Naive thymus-derived CD8-positive, alpha-beta T cell (primary cell): ENCODE measurements at places on chromosomes 7 and 10. TPM values are rescaled to one million over a fixed set of nuclear protein-coding genes. Genes with fewer than 3 reads are reported as not detected.
A peak's percentile ranks its signal among the peaks of the same experiment; 100 is the strongest.

DNA sequence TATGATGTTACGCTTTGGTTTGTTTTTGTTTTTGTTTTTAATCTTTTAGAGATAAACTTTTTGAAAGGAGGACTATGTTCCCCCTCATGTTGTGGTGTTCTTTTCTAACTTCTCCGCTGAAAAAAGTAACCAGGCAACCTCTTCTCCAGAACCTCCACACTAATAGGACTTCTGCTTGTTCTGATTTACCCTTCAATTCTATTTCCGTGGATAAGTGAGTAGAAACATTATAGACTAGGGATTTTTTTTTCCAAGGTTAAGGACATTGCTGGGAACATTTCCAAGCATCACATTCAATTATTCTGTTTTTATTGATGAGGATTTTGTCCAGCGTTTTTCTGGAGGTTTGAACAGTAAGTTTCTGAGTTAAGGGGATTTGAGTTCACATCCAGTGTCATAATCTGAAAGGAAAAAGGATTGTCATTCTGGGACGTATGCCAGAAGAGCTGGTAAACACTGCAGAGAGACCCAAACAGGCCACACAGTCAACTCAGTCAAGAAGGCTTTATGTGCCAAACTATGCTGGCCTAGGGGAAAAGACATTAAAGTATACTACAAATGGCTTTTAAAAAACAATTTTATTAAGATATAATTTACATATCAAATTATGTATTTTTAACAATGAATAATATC lies 28.3 kb upstream of the RALA start:
- H3K4me3 ChIP-seq = no peak overlapping the region
- H3K4me1 ChIP-seq = peaks cover 3% of the 10 kb centered on the region
- no peak for DNase-seq
- H3K27ac ChIP-seq = no peak overlapping the region
- H3K36me3 ChIP-seq = no peaks in the 10 kb centered on the region
- H3K27me3 ChIP-seq = no peaks in the 10 kb centered on the region

DNA sequence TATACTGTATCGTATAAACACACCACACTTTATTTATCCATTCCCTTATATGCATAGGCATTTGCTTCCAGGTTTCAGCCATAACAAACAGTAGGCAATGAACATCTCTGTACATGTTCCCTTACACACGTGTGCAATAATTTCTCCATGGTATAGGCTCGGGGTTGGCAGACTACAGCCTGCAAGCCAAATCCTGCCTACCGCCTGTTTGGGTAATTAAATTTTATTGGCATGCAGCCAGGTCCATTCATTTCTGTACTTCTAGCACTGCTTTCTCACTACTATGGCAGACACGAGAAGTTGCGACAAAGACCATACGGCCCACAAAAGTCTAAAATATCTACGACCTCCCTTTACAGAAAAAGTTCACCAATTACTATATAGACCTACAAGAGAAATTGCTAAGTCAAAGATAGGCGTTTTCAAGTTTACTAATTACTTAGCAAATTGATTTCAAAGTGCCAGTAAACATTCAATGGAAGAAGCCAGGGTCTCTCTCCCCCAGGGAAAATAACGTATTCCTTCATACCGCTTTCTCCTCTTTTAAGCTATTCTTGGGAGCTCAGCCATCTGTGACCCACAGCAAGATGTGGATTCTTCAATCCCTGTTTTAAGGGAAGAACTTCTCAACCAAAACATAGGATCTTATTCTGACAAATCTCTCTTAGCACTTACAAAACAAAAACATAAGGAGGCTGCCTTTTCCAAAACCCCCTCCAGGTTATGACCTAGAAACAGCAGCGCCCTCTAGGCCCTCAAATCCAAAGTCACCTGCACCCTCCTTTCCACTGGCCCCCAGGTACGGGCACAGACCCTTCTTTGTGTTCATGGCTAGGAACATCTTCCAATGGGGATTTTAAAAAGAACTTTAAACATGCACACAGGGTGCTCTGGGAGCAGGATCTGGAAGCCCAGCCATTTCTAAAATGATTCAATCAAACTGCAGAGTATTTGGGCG lies 100.5 kb downstream of the FGFR2 start:
- no peaks in the 10 kb centered on the region for H3K36me3 ChIP-seq
- no peak overlapping the region for H3K27ac ChIP-seq
- no peak overlapping the region for H3K4me3 ChIP-seq
- no peaks in the 10 kb centered on the region for H3K4me1 ChIP-seq
- H3K27me3 ChIP-seq = peaks cover 1% of the 10 kb centered on the region
- no peak for DNase-seq

DNA sequence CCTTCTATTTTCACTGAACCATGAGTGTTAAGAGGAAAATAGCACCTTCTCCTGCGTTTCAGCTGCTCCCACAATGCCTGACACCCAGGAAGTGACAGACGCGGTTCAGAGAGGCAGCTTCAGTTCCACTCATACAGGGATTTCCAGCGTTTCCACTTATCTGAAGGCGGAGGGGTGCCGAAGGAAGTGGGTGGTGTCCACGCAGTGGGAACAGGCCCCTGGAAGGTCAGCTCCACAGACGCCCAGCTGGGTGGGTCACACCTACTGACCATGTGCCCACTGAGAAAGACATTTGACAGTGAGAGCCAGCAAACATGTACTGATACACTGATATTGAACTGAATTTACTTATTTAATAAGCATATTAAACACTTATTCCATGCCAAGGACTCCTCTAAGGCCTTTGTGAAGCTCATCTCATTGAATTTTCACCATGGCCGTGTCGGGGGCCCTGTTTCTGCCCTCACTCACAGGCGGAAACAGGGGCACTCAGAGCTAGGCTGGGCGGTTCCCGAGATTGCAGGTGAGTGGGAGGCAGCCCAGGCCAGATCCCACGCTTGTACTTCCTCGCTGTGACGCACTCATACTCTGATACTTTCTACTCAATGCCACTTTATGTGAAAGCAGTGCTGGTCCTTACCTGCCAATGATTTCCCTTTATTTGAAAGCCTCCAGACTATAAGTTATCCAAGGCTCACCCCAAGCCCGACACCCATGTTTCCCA lies 96.8 kb downstream of the TCERG1L start:
- no peak overlapping the region for H3K27ac ChIP-seq
- H3K4me1 ChIP-seq = no peaks in the 10 kb centered on the region
- H3K27me3 ChIP-seq = peaks cover 12% of the 10 kb centered on the region
- no peaks in the 10 kb centered on the region for H3K36me3 ChIP-seq
- H3K4me3 ChIP-seq = no peak overlapping the region

- no peaks in the 10 kb centered on the region for H3K36me3 ChIP-seq
- peaks cover 53% of the 10 kb centered on the region for H3K27me3 ChIP-seq
- peak; percentile 7 for DNase-seq
- H3K27ac ChIP-seq = no peak overlapping the region
- H3K4me1 ChIP-seq = peaks cover 8% of the 10 kb centered on the region
- peak overlapping the region; percentile 71 for H3K4me3 ChIP-seq
Measured at GRCh38 chr7:116500078-116500853, 728 bp downstream of the CAV2 start.

GRCh38 chr7:111098926-111099250 lies 8.0 kb downstream of the LRRN3 start:
- peak overlapping the region; percentile 66 for H3K4me3 ChIP-seq
- peaks cover 65% of the 10 kb centered on the region for H3K4me1 ChIP-seq
- H3K36me3 ChIP-seq = peaks cover 22% of the 10 kb centered on the region

GRCh38 chr10:86053675-86054074 lies 312.9 kb downstream of the GRID1 start:
- no peak for DNase-seq
- H3K36me3 ChIP-seq = no peaks in the 10 kb centered on the region
- no peak overlapping the region for H3K4me3 ChIP-seq

DNA sequence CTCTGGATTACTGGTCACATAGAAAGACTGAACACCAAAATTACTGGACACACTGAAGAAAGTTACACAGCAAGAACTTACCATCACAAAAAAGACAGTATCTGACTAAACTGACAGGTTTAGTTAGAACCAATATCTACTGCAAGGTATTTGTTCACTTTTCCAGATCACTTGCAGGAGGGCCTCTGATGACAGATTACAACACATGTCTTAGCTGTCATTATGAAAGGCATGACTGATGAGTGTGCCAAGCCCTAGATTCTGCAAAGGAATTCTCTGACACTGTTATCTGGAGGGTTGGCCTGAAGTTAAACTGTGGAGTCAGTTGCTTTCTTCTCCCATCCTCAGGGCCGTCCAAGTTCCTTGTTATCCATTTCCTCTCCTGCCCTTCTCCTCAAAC lies 242.7 kb downstream of the KIF20B start:
- DNase-seq = no peak
- no peaks in the 10 kb centered on the region for H3K36me3 ChIP-seq
- H3K4me1 ChIP-seq = peaks cover 2% of the 10 kb centered on the region
- no peak overlapping the region for H3K4me3 ChIP-seq

DNA sequence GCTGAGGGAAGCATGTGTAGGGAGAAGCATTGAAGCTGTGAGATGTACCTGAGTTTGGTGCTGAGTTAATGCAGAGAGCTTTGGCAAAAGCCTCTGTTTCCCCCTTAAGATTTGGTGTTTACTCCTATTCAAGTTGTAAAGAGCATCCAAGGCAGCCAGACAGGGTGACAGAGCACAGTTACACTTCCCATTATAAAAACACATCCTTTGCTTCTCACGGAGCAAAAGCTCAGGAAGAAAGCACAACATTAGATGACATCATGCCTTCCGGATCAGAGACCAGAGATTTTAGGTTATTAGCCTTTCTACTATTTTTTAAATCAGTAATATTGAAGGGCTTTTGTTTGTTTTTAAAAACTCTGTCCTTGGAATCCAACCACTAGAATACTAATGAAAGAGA lies 182.9 kb downstream of the DOCK4 start:
- DNase-seq = no peak
- H3K27me3 ChIP-seq = peaks cover 3% of the 10 kb centered on the region

GRCh38 chr10:102669206-102670064 lies 25.2 kb downstream of the TRIM8 start:
- no peak for DNase-seq
- H3K36me3 ChIP-seq = no peaks in the 10 kb centered on the region
- peaks cover 42% of the 10 kb centered on the region for H3K4me1 ChIP-seq
- peak overlapping the region; percentile 4 for H3K27ac ChIP-seq
- H3K4me3 ChIP-seq = no peak overlapping the region
- H3K27me3 ChIP-seq = no peaks in the 10 kb centered on the region

GRCh38 chr7:47143339-47143738 lies 438.6 kb downstream of the TNS3 start:
- no peak overlapping the region for H3K4me3 ChIP-seq
- no peak for DNase-seq
- no peaks in the 10 kb centered on the region for H3K4me1 ChIP-seq

DNA sequence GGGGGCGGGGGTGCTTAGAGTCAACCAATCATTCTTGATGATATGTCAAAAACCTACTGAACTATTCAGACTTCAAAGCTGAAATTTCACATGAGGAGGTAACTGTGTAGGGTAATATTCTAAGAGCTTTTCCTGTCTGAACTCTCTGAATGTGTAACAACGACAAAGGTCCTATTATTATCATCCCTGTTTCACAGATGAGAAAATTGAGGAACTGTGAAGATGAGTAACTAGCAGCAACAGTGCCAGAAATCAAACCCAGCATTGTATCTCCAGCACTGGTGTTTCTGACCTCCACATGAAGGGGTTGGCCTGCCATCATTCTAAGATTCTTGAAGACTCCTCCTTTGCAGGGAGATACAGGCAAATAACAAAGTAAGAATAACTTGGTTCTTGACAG lies 294.7 kb upstream of the AOAH start:
- peaks cover 26% of the 10 kb centered on the region for H3K36me3 ChIP-seq
- no peaks in the 10 kb centered on the region for H3K27me3 ChIP-seq
- no peak for DNase-seq
- no peak overlapping the region for H3K4me3 ChIP-seq
- peaks cover 9% of the 10 kb centered on the region for H3K4me1 ChIP-seq
- peak overlapping the region; percentile 24 for H3K27ac ChIP-seq

DNA sequence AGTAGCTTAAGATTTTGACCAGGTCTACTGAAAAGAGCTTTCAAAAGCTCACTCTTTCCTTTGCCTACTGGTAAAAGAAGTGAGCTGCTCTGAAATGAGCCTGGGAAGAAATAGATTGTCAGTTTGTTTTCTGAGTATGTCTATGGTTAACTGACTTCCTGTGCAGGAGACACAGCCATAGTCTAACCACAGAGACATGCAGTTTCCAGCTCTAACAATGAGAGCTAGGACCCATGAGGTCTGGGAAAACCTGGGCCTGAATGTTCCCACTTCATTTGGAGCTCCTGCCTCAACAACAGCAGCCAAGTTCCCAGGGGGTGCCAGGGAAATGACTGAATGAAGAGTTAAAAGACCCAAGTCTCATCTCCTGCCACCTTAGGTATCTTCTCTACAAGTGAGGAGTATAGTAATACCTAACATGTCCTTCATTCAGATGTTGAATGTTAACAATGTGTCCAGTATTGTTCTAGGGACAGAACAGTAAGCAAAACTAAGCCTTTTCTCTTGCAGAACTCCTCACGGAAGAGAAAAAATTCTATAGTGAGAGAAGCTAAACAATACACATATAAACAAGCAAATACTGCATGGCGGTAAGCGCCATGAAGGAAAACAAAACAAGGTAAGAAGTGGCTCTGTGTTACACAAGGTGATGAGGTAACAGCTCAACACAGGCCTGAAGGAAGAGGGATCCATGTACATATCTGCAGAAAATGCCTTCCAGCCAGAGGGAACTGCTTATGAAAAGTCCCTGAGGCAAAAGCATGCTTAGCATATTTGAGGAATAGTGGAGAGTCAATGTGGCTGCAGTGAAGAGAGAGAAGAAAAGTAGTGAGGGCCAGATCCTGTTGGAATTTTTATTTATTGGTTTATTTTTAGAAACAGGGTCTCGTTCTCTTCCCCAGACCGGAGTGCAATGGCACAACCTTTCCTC lies 26.4 kb upstream of the ANKRD1 start:
- no peak overlapping the region for H3K27ac ChIP-seq
- no peaks in the 10 kb centered on the region for H3K4me1 ChIP-seq
- no peak for DNase-seq
- H3K36me3 ChIP-seq = no peaks in the 10 kb centered on the region
- no peak overlapping the region for H3K4me3 ChIP-seq

DNA sequence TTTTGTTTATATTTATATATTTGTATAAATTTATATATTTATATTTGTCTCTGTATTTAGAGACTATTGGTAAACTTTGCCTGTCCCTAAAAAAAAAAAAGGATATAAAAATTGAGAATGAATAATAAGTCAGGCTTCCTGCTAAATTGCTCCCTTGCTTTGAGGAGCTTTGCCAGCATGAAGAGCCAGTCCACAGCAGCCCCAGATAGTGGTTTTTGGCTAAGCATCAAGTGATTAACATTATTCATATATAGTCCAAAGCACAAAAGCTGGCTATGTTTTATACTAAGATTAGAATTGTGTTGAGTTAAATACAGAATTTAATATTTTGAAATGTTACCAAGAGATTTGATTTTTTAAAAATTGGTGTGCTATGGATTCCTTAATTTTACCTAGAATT lies 264.9 kb upstream of the FERD3L start:
- H3K27me3 ChIP-seq = no peaks in the 10 kb centered on the region
- no peaks in the 10 kb centered on the region for H3K4me1 ChIP-seq
- no peaks in the 10 kb centered on the region for H3K36me3 ChIP-seq
- no peak overlapping the region for H3K4me3 ChIP-seq

The NEUROG3 gene
- not detected for total RNA-seq

The THSD7A gene
- total RNA-seq = not detected

The TRIM74 gene
- 9.1 TPM for total RNA-seq

The NFKB2 gene
- total RNA-seq = 123 TPM

The ASB13 gene
- total RNA-seq = 11.5 TPM

The ELN gene
- total RNA-seq = not detected
